ENCODE measurements at places on chromosomes 3 and 15. TPM values are rescaled to one million over a fixed set of nuclear protein-coding genes. Genes with fewer than 3 reads are reported as not detected.

DNA sequence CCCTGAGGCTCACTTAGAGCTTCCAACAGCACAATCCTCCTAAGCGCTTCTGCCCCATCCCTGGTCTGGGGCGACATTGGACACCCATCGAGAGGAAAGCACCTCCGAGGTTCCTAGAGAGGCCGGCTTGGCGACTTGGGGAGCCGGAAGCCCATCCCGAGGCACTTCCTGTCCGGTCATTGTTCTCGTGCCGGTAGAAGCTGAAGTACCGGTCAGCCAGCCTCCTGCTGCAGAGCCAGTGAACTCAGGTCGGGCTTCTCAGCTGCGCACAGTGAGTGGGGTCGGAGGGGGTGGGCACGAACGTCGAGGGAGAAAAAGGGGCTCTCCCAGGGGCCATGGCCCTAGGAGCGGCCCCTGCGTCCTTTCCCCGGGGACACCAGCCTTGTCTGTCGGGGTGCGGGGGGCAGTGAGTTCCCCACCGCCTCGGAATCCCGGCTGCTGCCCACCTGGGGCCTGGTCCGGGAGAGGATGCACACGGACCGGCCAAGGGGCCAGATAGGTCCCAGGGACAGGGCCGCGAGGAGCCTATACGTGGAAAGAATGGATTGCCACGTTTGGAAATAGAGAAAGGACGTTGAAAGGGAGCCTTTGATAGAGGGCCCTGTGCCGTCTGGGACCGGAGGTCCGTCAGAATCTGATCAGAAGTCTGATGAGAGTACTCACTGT lies at the start of gene ZNF35:
TSS of gene ZNF35 (plus strand) at position 169 of the 666 bp plus-strand sequence. CDS start 2,336 bp downstream, outside the sequence.
- peak; percentile 92 for DNase-seq

Gene NR2F2
- total RNA-seq, result 28.1 TPM

DNA sequence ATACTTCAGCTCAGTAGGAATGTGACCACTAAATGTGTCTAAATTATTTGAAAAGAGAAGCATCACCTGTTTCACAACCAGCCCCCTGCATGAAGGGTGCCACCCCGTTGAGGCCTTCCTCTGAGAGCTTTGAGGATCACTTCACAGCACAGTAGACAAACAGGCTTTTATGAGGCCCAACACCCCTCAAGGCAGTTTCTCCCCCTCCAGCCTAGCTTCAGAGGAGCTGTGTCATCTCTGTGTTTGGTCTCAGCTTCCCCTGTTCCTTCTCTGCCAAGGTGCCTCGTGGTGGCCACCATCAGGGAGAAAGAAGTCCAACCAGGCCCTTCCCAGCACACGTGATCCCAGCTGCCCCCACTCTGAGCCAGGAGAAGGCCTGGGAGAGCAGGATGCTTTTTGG lies 21.6 kb upstream of the DUSP7 start:
- DNase-seq, result no peak

Gene OIP5
- 4.1 TPM for total RNA-seq

DNA sequence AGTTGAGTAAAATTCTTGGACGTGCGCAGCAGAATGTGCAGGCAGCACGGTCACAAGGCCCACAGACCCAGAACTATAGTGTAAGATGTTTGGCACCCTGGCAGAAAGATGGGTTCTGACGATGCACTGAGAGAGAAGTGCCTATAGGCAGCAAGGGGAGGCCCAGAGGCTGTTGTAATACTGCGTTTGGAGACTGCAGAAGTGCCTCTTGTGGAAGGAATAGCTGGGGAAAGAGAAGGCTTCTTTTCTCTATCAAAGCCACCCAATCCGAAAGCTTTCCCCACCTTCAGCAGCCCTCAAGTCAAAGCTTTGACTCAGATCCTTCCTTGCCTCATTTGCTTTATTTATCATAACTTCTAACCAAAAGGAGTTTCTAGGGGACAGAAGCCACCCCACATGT lies 5.2 kb upstream of the SIN3A start:
- DNase-seq, result peak; percentile 25

DNA sequence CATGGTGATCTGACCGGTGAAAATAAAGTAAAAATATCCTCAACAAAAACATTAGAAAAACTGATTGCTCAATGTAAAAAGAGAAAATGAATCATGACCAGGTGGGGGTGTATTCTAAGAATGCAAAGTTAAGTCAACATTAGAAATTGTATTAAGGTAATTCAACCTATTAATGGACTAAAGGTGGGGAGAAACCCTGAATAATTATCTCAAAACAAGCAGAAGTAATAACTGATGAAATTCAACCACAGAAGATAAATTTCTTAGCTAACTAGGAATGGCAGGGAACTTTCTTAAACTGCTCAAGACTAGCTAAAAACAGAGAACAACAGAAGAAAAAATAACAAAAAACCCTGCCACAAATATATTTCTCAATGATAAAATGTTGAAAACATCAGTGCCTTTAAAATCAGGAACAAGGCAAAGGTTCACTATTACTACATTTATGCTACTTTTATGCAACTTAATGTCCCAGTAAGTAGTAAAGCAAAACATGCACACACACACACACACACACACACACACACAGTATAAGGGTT lies 204.4 kb upstream of the THBS1 start:
- no peak for DNase-seq

GRCh38 chr3:33581666-33582065 lies 136.4 kb downstream of the CLASP2 start:
- DNase-seq, result no peak

Gene SERPINI2
- total RNA-seq, result not detected

Gene SPATA12
- total RNA-seq, result under 0.01 TPM

DNA sequence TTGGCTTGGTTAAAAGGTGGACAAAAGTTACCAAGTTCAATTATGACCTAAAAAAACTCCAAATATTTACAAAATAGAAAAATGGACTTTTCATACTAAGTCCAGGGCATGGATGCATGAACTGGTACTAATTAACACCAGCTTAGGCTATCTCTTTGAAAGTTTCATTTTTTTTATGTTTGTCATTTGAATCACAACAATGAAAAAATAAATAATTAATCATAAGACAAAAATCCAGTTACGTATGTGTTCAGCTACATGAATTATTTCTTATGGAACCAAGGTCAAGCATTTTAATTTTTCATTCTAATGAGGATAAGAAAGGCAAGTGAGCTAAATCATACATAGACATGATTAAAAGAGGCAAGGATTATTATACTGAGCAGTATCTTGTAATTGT lies 23.7 kb upstream of the STRIT1 start:
- DNase-seq, result no peak

Gene DLL4
- total RNA-seq, result 1.7 TPM

- no peak for DNase-seq
These were observed 29.7 kb downstream of the HDAC11 start for GRCh38 chr3:13509816-13510192.

GRCh38 chr15:98035577-98036010 lies 75.1 kb downstream of the ARRDC4 start:
- DNase-seq, result no peak

Gene SLC9C1
- total RNA-seq, result not detected

GRCh38 chr3:109050591-109051167 lies 67.3 kb downstream of the MORC1 start:
- peak; percentile 19 for DNase-seq

Gene CCDC71
- total RNA-seq, result 28.3 TPM

Gene A4GNT
- total RNA-seq, result not detected

GRCh38 chr3:66093981-66094380 lies 55.3 kb upstream of the MAGI1 start:
- no peak for DNase-seq

Gene ADAMTS17
- total RNA-seq, result 0.28 TPM

DNA sequence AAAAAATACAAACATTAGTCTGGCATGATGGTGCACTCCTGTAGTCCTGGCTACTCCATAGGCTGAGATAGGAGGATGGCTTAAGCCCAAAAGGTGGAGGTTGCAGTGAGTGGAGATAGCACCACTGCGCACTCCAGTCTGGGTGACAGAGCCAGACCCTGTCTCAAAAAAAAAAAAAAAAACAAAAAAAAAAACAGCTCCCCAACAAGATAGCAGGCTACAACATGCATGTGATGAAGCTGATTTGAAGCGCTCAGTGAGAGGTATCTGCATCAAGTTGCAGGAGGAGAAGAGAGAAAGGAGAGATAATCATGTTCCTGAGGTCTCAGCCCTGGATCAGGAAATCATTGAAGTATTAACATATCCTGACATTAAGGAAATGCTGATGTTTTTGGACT lies 608 bp upstream of the PPCDC start:
- DNase-seq, result no peak

GRCh38 chr3:45178183-45179023 lies 32.2 kb upstream of the CDCP1 start:
- DNase-seq, result peak; percentile 69

DNA sequence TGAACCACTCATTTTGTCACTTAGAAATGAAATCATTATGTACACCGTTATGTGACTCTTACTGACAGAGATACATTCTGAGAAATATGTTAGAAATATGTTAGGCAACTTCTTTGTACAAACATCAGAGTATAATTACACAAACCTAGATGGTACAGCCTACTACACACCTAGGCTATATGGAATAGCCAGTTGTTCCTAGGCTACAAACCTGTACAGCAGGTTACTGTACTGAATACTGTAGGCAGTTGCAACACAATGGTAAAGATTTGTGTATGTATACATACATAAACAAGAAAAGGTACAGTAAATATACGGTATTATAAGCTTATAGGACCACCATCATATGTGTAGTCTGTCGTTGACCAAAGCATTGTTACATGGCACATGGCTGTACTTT lies 3.7 kb downstream of the SACM1L start:
- no peak for DNase-seq

DNA sequence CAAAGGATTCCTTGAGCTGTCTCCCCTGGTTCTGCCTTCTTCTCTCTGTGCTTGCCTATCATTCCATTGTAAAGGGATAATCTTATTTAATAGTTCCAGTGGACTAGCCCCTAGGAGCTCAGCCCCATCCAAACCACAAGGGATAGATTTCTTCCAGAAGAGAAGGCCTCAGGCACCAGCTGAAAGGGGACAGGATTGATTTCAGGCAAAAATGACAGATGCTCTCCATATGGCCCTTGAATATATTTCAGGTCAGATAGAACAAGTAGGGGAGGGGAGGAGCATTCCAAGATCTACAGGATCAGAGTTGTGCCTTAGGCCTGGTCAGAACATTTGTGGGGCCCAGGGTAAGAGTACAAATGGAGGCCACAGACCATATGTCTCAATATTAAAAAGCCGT lies 85.3 kb downstream of the RPLP1 start:
- no peak for DNase-seq

DNA sequence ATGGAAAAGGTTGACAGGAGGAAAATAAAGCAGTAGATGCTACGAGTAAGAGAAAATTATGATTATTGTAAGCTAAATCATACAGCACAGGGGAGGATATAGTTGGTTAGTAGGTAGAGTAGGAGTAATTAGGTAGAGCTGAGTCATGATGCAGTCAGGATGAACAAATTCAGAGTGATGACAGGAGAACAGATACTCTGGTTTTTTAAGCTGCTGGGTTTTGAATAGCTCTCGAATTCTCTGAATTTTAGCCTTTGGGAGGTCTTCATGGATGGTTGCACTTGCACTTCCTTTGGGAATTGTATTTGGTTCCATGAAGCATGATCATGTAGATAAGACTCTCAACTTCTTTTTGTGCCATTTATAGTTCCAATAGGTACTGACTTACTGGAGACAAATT lies 96.2 kb downstream of the ECT2 start:
- no peak for DNase-seq

All from IMR-90 (cell line).